ENCODE measurements at places on chromosomes 16 and 17.

GRCh38 chr17:63973930-63974593 lies 1.3 kb upstream of the SCN4A start:
- no peak for DNase-seq

DNA sequence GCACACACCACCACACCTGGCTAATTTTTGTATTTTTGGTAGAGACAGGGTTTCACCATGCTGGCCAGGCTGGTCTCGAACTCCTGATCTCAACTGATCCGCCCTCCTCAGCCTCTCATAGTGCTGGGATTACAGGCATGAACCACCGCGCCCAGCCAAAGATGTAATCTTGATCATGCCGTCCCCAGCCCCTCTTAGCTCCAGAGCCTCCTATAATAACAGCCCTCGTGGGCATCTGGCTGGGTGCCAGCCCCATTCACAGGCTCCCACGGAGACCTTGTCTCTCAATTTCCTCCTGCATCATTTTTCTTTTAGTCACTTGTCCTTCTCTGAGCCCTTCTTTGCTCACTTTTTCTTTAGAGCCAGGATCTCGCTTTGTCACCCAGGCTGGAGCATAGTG lies 94.2 kb downstream of the KATNIP start:
- DNase-seq: no peak

- DNase-seq: no peak
Observed at GRCh38 chr17:82795615-82796014, 43.8 kb downstream of the TBCD start.

GRCh38 chr16:70757183-70757582 lies 43.8 kb downstream of the VAC14 start:
- no peak for DNase-seq

DNA sequence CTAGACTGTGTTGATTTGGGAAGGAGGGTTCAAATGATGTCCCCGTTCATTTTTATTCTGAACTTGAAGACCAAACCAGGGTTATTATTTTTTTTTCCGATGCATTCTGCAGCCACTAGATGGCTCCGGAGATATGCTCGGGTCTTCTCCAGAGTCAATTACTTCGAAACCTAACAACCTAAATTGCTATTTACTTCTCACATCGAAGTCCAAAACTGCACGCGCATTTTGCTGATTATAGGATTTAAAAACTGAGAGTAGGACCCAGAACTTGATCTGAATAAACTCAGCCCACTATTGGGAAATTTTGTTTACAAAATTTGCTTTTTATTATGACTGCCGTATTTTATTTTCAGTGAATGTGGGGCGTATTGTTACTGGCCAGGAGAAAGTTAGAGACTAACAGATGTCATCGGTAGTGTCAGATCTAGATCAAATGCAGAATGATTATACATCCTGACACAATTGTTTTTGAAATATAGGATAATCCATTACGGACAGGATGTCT lies 263.8 kb downstream of the HS3ST3A1 start:
- DNase-seq: no peak

DNA sequence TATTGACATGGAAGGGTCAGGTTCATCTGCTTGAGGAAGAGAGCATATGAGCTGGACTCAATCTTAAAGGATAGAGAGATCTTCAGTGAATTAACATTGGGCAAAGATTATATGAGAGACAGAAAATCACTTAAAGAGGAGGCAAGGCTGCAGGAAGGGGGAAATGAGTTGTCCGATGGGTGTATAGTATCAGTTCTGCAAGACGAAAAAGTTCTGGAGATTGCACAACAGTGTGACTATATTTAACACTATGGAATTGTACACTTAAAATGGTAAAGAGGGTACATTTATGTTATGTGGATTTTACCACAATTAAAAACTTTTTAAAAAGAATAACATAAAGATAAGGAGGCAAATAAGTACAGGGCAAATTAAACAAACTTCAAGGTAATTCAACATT lies 80.7 kb downstream of the HELZ start:
- DNase-seq: no peak

- DNase-seq: no peak
Observed at GRCh38 chr16:31145398-31145990, 4.4 kb downstream of the PRSS36 start.

- no peak for DNase-seq
Observed at GRCh38 chr17:76796081-76796480, 58.2 kb downstream of the MFSD11 start.

DNA sequence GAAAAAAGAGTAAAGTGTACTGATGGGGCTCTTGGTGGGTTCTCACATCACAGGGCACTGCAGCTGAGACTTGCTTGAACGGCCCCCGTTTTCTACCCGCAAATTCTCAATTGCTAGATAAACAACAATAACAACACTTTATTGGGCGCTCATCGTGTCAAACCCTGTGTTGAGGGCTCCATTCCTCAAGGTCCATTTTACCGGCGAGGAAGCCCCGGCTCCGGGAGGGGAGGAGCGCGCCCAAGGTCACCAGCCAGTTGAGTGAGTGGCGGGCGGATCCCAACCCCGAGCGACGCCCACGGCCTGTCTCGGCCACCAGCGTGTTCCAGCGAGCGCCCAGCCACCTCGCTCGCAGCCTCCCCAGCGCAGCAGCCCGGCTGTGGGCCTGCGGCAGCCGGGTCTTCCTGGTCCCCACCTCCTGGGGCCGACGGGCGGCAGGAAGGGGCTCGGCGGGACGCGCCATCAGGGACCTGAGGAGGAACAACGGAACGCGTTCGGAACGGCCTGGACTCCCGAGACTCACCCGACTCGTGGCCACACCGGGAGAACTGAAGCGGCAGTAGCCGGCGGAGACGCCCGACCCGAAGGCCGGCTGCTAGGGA lies 373 bp downstream of the CMC2 start:
- DNase-seq: peak; percentile 59

DNA sequence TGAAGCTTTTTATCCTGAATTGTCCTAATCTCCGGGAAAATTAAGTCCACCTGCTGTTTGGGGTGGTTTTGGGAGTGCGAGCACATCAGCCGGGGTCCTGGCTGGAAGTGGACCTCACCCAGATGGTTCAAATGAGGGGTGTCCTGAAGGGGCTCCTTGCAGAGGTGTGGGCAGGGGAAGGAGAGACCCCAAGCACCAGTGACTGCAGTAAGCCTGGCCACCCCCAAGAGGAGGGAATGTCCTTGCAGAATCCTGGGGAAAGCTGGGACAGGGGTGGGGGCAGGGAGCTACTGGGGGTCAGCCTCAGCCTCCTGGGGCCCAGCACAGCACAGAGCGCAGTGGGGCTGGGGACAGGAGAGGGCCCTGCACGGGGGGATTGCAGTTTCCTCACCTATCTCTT lies 29.4 kb downstream of the NAGPA start:
- DNase-seq: no peak

GRCh38 chr16:57444711-57445110 lies 2.5 kb downstream of the CIAPIN1 start:
- no peak for DNase-seq

DNA sequence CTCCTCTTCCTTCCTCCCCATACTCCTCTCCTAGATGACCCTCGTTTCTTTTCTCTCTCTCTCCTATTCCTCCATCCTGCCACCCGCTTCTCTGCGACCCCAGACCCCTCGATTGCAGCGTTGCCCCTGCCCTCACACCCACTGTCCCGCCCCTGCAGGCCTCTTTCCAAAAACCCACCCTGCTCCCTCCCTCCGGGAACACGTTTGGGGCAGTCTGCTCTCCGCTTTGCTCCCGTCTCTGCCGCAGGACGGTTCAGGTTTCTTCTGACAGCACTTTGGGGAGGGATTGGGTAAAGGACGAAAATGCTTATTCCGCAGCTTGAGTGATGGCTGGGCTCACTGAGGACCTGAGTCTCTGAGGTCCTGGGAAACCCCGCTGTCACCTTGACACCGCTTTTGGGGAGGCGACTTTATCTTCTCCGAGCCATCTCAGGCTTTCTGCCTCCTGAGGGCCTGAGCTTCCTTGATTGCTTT lies 690 bp downstream of the NDE1 start:
- DNase-seq: peak; percentile 8

- DNase-seq: no peak
Observed at GRCh38 chr17:55607731-55608341, 96.6 kb upstream of the SMIM36 start.

DNA sequence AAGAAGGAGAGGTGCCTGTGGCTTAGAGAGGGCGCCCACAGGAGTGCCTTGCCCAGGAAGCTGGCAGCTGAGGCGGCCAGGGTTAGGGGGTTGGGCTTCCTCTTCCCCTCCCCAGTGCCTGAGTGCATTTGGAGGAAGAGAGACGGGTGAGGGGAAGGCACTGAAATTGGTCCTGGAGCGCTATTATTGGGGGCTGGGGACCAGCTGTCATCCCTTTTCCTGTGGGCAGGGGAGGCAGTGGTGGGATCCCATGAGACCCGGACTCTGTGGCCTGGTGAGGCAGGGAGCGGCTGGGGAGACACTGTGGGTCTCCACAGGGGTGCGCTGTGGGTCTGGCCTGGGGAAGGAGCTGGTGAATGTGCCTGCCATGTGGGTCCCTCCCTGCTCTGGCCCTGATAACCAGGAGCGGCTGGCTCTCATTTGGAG lies 259.7 kb downstream of the SEC14L1 start:
- DNase-seq: peak; percentile 63

DNA sequence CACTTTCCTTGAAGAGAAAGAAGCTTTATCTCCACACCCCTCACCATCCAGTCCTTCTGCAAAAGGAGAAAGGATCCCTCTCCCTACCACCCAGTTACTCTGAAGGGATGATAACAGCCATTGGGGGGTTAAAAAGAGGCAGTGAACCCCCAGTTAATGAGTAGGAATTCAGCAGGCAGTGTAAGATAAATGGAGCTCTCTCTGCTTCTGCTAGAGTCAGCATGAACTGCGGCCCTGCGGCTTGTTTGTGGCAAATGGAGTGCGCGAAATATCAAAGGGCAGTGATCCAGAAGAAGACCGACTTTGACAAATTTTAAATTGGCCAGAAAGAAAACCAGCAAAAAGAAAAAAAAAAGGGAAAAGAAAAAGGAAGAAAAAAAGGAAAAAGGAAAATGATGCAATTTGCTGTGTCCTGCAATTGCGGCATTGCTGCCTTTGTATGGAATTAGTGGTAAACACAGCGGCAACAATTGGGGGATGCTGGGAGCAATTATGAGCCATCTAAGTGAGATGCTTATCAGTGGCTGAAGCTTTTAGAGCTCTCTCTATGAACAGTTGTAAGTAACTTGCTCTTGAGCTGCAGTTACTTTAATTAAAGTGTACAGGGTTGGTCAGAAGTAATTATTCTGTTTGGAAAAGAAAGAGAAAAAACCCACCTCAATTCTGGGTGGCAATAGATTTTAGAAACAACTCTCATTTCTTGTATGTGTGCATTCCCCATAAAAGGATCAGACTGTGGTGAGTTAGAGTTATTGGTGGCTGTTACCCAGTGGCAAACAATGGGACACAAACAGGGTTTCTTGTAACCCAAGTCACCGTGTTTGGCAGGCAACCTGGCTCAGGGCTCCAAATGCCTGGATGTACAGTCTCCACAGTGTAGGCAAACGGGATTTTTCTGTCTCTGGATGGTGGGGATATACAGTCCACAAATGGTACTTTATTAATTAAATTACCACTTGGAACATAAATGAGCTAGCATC lies 161.3 kb downstream of the AATF start:
- no peak for DNase-seq

- no peak for DNase-seq
Observed at GRCh38 chr17:75875940-75876189, 2.5 kb downstream of the TRIM47 start.

All from stimulated activated CD8-positive, alpha-beta memory T cell treated with anti-CD3 and anti-CD28 coated beads, Interleukin-12 subunit alpha, Interleukin-12 subunit beta, amount 100 ng/mL, for 4 hours (primary cell).